RPMI7951 (cell line): ENCODE measurements at places on chromosomes 2 and 18. TPM values are rescaled to one million over a fixed set of nuclear protein-coding genes. Genes with fewer than 3 reads are reported as not detected.

The DAW1 gene
- total RNA-seq = 0.10 and 0.48 TPM in 2 replicates

The UGT1A3 gene
- total RNA-seq = not detected in 2 replicates

The ANKRD30BL gene
- total RNA-seq = not detected in 2 replicates

The REG3G gene
- not detected in 2 replicates for total RNA-seq

The LRRC30 gene
- not detected in 2 replicates for total RNA-seq

The CHRNG gene
- total RNA-seq = not detected in 2 replicates

GRCh38 chr2:149050188-149050587 lies 11.7 kb downstream of the LYPD6B start:
- peak; percentile 45 for DNase-seq

- DNase-seq = no peak
Observed at GRCh38 chr2:176081376-176081836, 2.4 kb downstream of the EVX2 start.

GRCh38 chr2:117618607-117619006 lies 195.9 kb upstream of the DDX18 start:
- DNase-seq = no peak

DNA sequence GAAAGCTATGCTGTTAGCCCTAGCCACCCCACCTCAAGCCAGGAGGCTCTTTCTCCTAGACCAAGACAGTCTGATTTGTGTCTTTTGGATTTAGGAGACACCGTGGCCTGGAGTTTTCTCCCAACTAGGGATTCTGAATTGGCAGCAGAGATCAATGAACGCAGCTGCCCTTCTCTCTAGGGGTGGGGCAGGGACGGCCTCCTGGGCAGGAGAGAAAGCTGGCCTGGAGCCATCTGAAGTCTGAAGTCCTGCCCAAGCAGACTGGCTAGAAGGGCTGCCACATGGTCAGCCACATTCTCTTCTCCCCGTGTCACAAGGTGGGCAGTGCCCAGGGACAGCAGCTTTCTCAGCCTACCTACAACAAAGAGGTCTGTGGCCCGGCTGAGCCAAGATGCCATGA lies 45.1 kb downstream of the PIEZO2 start:
- DNase-seq = no peak

DNA sequence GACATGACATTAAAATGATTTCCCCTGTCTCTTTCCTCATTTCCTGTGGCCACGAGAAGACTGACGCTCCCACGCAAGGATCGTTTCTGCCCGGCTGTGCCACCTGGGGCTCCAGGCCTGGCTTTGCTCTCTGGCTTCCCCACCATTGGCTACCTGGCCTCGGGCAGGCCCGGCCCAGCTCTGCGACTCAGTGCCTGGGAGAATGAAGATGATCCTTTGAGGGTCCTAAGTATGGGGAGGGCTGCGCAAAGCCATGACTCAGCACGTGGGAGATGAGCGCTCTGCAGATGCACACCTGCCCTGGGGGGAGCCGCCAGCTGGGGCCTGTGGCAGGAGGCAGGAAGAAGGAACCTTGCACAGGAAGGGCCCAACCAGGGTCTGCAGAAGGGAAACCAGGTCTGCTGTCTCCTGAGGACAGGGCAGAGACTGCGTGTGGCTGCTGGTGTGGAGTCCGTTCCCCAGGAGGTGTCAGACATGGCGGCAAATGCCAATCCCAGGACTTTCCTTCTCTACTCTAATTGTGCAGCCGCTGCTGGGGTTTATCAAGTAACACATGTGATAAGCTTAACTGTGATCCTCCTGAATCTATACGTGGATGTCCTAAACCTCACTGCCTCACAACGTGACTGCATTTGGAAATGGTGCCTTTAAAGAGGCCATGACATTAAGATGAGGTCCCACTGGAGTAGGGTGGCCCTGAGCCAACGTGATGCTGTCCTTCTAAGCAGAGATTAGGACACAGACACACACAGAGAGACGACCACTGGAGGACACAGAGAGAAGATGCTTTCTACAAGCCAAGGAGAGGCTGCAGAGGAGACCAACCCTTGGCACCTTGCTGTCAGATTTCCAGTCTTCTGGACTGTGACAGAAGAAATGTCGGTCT lies 32.9 kb downstream of the MBP start:
- no peak for DNase-seq

DNA sequence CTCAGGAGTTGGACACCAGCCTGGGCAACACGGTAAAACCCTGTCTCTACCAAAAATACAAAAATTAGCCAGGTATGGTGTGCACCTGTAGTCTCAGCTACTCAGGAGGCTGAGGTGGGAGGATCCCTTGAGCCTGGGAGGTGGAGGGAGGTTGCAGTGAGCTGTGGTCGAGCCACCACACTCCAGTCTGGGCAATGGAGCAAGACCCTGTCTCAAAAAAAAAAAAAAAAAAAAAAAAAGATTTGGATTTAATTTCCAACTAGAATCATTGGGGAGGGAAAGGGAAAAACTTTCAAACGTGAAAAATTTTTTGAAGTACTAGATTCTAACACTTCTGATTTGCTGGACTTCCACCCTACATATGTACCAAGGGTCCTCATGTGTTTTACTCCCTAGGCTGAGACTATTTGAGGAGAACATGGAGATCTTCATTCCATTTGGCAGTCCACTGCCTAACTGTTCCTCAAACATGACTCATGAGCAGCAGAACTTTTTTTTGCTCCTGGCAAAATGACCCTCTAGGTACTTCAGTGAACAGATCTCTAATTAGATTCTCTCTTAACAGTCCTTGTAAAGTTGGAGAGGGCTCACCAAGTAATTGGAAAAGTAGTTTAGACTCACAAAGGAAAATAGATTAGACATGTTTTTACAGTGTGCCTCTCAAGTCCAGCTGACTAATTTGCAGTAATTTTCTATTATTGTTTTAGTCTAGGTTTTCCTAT lies 267.6 kb downstream of the METTL4 start:
- DNase-seq = peak; percentile 78

DNA sequence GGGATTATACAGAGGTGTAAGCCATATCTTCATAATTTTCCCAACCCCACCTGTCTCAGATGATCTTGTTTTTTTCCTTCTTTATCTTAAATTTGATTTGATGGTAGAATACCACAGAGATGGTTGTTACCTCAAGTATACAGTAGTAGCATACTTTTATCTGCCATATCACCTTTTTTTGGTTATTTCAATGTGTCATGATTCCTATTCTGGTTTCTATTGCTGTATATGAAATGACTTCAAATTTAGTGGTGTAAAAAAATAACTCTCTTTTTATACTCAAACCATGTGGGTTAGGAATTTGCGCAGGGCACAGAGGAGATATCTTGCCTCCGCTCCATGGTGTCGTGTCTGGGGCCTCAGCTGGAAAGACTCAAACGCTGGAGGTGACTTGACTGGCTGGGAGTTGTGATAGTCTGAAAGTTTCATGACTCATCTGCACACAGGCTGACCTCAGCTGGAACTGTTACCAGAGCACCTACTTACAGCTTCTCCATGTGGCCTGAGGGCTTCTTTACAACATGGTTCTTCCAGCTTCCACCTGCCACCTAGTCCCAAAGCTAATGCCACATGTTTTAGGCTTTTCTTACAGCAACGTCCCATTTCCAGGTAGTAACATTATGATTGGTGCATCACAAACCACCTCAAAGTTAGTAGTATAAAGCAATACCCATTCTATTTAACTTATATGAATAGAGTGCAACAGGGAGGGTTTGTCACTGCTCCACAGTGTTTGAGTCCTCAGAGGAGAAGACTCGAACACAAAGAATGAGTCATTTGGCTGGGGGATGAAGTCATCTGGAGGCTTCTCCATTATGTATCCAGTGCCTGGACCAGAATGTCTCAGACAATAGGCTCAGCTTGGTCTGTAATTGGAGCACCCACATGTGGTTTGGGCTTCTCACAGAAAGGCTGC lies 82.3 kb upstream of the XPO1 start:
- peak; percentile 94 for DNase-seq

DNA sequence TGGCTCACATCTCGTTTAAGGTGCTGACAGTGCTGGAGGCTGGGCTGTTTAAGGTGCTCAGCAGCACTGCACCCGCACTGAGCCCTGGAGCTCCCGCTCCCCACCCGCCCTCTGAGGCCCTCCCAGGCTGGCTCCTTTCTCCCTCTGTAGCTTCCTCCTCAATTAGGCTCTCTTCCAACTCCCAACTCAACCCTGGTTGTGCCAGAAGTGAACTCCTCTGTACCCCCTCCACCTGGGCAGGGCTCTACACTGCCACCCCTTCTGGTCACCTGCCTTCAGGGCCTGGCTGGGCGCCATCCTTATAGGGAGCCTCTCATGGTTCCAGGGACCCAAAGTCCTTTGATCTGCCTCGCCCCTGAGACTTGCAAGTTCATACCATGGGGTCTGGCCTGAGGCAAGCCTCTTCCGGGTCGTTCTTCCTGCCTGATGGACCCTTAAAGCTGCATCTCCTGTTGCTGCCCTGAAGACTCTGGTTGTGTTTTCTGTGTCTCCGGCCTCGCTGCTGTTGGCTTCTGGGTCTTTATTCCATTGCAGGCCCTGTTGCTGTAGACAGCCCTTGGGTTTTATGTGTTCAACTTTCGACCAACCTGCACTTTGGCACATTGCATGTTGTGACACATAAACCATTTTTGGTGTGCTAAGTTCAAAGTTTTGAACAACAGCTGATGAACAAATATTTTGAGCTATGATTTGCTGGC lies 199.6 kb downstream of the LDLRAD4 start:
- DNase-seq = no peak

DNA sequence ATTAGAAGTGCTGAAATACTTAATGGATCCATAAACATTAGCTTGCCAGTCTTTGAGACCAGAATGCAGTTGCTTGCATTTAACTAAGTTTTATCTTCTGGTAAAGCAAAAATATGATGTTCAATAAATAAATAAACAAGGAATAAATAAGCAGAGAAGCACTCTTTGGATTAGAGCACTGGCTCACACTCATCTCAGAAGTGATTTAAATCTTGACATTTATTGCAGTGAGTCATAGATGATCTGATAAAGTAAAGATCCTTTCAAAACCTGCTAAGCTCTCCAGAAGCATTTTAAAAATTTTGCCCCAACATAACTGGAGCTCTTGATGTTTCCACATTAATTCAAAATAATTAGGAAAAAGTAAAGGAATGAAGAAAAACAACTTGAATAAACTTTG lies 66.8 kb downstream of the KYNU start:
- DNase-seq = peak; percentile 66

GRCh38 chr2:119184512-119184911 lies 26.0 kb upstream of the C1QL2 start:
- DNase-seq = peak; percentile 84

DNA sequence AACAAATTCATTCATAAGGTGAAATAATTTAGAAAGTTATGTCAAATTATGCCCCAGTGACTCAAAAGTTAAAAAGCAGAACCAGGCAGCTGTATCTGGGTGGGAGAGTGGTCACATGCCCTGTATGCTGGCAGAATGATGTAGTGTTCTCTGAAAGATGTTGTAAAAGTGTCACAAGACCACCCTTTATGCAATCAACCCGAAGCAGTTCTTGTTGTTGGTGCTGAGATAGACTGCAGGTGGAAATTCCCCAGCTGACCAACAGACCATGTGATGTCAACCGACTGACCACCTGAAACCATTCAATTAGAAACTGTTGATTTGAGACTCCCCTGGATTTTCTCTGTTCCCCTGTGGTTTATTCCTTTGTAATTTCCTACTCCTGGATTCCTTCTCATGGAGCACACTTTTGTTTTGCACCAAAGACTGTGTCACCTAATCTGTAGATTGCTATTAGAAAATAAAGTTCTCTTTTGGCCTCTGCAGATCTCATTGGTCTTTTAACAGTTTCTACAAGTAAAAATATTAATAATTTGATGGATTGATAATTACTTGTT lies 1341.3 kb upstream of the LRRTM1 start:
- DNase-seq = no peak
